ENCODE measurements at places on chromosomes 7 and 10.

DNA sequence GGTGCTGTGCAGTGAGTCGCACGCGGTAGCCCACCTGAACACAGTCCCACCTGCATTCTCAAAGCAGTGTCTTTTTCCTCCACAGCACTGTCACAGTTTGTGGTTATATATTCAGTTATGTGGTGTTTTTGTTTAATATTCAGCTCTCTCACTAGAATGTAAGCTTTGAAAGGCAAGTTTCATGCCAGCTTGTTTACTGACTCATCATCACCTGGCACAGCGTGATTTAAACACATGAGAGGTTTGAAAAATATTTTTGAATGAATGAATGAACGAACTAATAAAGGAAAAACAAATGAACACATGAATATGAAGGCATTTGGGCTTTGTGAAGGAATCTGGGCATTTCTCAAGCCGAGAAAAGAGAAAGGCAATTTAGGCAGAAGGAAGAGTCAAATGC lies 51.9 kb upstream of the TM9SF3 start:
- no peak for DNase-seq

DNA sequence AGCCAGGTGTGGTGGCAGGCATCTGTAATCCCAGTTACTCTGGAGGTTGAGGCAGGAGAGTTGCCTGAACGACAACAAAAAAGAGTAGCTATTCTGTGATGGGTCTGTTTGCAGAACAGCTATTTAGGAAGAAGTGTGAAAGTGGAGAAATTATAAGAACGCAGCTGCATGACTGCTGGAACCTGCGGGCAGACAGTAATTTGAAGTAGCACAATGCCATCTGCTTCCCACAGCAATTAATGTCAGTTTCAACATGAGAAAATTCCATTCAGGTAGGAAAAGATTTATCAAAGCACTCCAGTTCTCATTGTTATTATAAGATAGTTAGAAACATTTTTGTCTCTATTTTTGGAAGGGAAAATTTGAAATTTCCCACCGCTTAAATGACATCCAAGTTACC lies 21.5 kb downstream of the LAMB1 start:
- DNase-seq: no peak

DNA sequence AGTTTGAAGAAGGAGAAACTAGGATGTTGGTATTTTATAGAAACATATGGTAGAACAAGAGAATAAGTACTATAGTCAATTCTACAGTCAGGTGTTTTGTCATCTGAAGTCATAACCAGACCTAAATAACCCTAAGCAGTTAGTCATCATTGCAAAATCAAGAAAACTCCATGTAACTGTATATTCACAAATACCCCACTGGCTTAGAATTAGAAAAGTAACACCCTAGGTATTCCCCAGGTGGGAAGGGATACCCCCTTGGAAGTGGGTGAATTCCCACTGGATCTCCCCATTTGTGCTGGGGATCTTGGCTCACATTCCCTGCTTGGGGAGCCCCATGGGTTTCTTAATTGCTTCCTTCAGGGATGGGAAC lies 45.9 kb upstream of the ITGB8 start:
- no peak for DNase-seq

GRCh38 chr10:1256432-1256725 lies 200.2 kb downstream of the WDR37 start:
- no peak for DNase-seq

DNA sequence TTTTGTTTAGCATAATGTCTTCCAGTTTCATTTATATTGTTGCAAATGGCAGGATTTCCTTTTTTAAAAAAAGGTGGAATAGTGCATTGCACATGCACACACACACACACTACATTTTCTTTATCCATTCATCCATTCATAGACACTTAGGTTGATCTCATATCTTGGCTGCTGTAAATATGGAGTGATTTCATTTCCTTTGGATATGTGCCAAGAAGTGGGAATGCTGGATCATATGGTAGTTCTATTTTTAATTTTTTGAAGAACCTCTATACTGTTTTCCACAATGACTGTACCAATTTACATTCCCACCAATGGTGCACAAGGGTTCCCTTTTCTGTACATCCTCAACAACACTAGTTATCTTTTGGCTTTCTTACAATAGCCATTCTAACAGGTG lies 68.9 kb downstream of the EBLN1 start:
- DNase-seq: no peak

- DNase-seq: no peak
These were observed 7.9 kb downstream of the BRI3 start for GRCh38 chr7:98289333-98289875.

DNA sequence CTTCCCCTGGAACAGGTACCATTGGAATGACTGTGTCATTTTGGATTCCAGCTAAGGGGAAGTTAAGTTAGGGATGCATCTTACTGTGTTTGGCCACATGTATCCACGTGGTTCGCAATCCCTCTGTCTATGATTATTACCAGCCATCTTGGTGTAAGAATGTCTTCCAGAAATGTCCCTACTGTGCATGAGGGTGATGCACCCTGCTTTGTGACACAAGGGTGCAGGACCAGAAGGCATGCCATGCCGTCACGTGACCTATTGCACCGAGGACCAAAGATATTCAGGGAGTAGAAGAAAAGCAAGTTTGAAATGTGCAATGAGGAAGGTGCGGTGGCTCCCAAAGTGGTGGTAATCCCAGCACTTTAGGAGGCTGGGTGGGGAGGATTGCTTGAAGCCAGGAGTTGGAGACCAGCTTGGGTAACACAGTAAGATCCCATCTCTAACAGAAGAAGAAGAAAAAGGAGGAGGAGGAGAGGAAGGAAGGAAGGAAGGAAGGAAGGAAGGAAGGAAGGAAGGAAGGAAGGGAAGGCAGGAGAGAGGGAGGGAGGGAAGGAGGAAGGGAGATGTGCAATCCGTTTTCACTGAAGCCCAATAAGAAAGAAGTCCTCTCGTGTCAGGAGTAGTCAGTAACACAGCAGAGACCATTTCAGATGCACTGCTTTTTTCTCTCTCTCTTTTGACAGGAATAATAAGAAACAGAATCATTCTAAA lies 42.5 kb upstream of the USP6NL start:
- no peak for DNase-seq

- no peak for DNase-seq
These were observed 13.5 kb downstream of the COBL start for GRCh38 chr7:51303142-51303525.

- no peak for DNase-seq
These were observed 43.3 kb downstream of the CNOT4 start for GRCh38 chr7:135466442-135467206.

GRCh38 chr7:78039790-78040776 lies 241.5 kb downstream of the PHTF2 start:
- peak; percentile 28 for DNase-seq

DNA sequence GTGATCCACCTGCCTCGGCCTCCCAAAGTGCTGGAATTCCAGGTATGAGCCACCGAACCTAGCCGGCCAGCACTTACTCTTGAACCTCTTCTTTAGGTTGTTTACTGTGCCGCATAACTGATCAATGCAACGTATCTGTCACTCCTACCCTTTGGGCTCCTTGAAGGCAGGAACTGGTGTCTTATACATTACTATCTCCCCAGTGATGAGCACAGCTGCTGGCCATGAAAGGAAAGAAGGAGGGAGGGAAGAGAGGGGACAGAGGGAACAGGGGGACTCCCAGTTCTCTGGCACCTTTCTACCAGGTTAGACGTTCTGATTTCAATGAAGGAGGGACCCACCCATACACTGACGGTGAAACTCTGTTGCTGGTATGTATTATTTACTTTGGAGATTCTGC lies 111.8 kb upstream of the NANOS1 start:
- DNase-seq: no peak

DNA sequence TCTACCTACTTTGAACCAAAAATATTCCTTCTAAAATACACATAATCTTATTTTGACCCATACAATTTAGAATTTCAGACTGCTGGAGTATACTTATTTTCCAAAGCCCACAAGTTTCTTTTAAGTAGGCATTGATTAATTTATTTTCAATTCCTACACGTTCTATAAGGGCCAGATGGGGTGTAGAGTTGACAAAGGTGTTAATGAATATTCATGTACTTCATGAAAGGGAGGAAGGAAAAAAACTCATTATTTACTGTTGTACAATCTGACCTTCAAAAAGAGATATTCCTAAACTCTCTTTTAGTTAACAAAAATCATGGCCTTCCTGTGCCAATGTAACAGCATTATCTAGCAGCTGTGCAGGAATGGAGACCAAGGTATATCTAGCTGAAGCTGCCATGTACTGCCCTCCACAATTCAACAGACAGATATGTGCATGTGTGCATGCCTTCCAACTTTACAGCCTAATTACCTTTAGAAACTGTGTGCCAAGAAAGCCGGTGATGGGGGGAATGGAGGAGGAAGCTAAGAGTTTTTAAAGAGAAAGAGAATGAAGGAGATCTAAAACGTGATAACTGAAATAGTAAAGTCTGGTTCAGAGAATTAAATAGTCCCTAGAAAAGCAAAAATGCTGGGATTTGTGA lies 108.9 kb downstream of the UPF2 start:
- no peak for DNase-seq

GRCh38 chr10:119221201-119221600 lies 13.8 kb downstream of the GRK5 start:
- DNase-seq: no peak

- DNase-seq: peak; percentile 48
These were observed 10.7 kb upstream of the HOXA13 start for GRCh38 chr7:27210441-27211083.

- DNase-seq: no peak
These were observed 16.5 kb downstream of the NPFFR1 start for GRCh38 chr10:70267161-70267933.

DNA sequence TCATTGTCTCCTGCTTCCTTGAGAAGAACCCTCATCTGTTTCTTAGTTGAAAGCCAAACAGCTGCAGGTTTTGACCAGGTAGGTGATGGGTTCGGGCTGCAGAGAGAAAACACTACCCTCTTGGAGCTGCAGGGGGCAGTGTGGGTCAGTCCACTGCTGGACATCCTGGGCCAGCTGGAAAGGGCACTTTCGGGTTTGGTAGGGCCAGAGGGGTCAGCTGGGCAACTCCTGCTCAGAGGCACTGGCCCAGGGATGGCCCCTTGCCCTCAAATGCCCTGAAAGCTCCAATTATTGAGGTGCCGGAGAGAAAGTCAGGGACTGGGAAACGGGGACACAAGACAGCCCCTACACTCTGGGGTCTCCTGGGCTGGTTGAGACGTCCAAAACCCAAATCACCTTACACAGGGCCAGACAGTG lies 90.7 kb downstream of the MKI67 start:
- DNase-seq: peak; percentile 65

DNA sequence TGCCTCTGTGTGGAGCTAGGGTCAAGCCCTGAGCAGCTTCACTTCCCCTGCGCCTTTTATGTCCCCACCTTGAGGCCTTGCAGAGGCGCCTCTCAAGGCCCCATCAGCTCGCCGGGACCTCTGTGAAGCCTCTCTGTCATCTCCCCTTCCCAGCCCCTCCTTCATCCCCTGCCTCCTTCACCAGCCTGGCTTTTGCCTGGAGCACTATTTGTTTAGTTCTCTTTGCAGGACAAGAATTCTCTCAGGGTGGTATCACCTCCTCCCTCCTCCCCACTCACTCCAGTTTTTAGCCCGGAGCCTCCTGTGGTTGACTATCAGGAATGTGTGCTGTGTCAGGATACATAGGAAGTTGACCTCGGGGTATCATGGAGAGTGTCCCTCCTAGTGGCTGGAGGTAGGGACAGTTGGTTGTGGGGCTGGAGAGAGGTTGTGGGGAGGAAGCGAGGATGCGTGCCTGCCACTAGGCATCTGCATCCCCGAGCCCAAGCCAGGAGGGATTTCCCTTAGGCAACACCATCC lies 89.8 kb upstream of the ANLN start:
- no peak for DNase-seq

GRCh38 chr7:30727061-30727945 lies 24.6 kb upstream of the INMT start:
- no peak for DNase-seq

DNA sequence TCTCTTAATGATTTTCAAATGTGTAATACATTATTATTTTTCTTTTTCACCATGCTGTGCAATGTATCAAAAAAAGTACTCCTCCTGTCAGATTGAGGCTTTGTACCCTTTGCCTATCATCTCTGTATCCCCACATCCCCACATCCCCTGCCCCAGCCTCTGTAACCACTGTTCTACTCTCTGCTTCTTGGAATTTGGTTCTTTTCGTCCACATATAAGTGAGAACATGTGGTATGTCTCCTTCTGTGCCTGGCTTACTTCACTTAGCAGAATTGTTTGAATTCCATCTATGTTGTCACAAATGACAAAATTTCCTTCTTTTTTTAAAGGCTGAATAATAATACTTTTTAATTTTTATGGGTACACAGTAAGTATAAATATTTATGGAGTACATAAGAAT lies 13.8 kb downstream of the TAF3 start:
- no peak for DNase-seq

GRCh38 chr7:51019191-51019844 lies 236.6 kb upstream of the GRB10 start:
- DNase-seq: no peak

- no peak for DNase-seq
These were observed 11.0 kb downstream of the PYROXD2 start for GRCh38 chr10:98403812-98404504.
